ENCODE measurements at places on chromosomes 2 and 18.
A peak's percentile ranks its signal among the peaks of the same experiment; 100 is the strongest.

DNA sequence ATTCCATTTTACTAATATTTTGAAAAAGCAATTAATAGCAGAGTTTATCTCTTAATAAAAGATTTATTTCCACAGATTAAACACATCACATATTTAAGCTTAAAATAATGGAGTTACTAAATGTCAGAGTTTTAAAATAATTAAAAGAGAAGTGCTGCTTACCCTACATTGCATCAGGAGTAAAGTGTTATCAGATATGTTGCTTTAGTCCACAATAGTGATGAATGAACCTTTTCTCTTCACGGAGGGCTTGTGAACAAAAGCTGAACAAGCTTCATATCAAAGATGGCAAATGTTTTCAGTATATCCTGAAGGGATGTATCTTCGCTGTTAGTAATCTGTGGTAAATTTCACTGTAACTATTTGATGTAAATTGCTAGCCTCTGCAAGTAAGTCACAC is 69.4 kb upstream of the TTC27 start:
- no peak for DNase-seq

DNA sequence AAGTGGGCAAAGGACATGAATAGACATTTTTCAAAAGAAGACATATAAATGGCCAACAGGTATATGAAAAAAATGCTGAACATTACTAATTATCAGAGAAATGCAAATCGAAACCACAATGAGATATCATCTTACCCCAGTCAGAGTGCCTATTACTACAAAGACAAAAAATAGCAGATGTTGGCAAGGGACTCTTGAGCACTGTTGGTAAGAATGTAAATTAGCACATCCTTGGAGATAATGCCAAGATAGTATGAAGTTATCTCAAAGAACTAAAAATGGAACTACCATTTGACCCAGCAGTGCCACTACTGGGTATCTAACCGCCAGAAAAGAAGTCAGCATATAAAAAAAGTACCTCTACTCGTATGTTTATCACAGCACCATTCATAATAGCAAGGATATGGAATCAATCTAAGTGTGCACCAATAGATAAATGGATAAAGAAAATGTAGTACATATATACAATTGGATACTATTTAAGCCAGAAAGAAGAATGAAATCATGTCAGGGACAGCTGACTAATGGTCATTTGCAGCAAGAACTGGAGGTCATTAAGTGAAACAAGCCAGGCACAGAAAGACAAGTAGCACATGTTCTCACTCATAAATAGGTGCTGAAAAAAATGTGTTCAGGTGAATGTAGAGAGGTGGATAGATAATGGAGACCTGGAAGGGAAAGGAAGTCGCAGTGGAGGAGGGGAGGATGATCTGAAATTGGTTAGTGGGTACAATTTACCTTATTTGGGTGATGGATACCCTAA is 141.7 kb upstream of the B3GNT2 start:
- DNase-seq, result no peak

DNA sequence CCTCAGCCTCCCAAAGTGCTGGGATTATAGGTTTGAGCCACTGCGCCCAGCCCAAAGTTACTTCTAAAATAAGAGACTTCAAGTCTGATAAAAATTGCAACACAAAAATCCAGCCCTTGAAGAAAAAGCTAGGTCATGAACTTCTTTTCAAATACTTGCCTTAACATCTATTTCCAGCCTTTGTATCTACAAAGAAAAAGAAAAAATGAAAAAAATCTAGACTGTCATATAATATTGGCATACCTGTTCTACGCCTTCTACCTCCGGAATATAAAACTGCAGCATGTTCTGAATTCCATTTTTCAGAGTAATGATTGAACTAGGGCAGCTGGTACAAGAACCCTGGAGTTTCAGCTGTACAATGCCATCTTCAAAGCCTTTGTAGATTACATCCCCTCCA is 13.1 kb upstream of the GFPT1 start:
- no peak for DNase-seq

DNA sequence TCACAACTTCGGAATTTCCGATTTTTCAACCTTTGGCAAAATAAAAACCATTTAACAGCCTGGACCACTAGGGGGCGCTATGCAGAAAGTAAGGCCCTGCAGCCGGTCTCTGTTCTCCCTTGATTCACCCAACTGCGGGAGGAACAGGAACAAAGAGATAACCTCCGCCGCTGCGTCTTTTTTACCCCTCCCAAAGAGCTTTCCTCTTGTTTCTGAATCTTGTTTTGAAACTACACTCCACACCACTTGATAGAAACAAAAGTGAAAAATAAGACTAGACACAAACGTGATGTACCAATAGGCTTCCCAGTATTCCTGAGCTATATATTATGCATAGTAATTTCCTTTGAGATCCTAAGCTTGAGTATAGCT is 231.2 kb downstream of the MYO3B start:
- DNase-seq, result peak; percentile 82

GRCh38 chr2:179843541-179843940 is 17.9 kb downstream of the ZNF385B start:
- DNase-seq, result no peak
